ENCODE measurements at places on chromosomes 7 and 10. TPM values are rescaled to one million over a fixed set of nuclear protein-coding genes. Genes with fewer than 3 reads are reported as not detected.

- no peak for DNase-seq
Measured at GRCh38 chr7:28207486-28208158, 27.0 kb upstream of the JAZF1 start.

- DNase-seq, result no peak
Measured at GRCh38 chr10:103676058-103676785, 179.2 kb downstream of the SH3PXD2A start.

DNA sequence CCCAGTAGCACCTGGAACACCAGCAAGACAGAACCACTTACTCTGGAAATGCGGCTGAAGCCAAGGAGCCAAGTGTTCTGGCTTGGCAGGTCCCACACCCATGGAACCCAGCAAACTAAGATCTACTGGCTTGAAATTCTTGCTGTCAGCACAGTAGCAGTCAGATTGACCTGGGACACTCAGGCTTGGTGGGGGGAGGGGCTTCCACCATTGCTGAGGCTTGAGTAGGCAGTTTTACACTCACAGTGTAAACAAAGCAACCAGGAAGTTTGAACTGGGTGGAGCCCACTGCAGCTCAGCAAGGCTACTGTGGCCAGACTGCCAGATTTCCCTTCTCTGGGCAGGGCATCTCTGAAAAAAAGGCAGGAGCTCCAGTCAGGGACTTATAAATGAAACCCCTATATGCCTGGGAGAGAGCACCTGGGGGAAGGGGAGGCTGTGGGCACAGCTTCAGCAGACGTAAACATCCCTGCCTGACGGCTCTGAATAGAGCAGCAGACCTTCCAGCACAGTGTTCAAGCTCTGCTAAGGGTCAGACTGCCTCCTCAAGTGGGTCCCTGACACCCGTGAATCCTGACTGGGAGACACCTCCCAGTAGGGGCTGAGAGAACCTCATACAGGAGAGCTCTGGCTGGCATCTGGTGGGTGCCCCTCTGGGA lies 121.2 kb downstream of the MTERF1 start:
- DNase-seq, result no peak

GRCh38 chr10:24642921-24643678 lies 80.6 kb downstream of the ARHGAP21 start:
- DNase-seq, result no peak

DNA sequence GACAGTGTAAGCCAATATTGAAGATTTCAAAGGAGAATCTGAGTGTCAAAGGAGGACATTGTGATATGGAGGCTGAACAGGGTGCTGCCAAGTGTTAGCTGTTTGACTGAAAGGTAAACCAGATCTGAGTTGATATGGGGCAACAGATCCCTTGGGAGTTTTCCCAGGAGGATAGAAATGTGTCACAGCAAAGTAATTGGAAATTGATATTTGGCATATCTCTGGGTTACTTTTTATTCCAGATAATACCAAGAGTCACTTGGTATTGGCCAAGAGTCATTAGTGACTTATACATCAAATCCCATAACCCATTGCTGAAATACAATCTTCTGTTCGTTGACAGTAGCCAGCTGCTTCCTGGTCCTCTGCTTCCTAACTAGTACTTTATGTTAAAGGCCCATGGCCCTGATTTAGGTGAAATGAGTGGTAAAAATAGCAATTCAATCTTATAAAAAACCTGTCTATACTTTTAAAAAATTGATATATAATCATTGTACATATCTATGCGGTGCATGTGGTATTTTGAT lies 922.9 kb downstream of the LRMDA start:
- no peak for DNase-seq

DNA sequence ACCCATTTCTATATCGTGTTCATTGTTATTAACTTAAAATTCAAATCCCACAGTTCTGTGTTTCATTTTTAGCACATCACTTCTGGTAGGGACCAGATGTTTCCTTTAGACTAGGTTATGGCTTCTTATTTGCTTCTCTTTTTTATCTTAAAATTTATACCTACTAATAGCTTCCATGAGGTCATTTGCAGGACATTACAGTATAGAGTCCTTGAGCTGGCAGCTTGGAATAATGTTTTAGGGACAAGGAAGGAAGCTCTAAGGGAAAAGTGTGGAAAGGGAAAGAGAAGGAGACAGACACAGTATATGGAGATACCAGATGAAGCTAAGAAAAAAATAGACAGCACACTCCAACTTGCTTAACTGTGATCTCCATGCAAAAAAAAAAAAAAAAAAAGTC lies 48.8 kb upstream of the CD36 start:
- DNase-seq, result no peak

DNA sequence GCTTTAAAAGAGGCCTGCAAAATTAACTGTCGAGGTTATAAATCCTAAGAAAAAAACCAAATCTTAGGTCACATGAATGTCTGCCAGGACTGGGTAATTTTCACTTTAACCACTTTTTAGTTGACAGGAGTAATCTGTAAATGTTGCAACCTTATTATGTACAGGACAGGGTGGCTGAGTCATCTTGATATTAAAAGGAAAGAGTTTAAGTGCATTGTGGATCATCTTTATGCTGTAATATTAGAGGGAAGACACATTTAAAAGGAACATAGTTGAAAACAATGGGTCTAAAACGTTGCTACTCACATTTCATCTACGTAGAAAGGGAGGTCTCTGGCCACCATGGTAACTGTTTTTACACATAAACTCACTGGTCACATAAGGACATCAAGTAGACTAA lies 115.5 kb downstream of the LSMEM1 start:
- DNase-seq, result no peak

DNA sequence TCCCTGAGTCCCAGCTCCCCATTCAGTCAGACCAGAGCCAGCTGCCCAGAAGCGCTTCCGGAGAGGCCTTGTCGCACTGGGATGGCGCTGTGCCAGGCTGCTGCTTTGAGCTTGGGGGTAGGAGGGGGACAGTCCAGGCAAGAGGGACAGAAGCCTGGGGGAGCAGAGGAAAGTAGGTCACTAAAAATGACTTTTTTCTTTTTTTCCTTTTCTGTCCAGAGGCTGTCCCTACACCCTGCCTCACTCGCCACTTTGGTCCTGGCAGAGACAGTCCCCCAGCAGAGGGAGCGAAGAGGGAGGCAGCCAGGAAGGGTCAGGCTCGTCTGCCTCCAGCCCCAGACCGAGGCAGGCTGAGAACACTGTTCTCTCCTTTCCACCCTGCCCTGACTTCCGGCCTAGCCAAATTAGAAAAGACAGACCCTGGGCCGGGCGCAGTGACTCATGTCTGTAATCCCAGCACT lies 15.8 kb upstream of the TRIM8 start:
- peak; percentile 74 for DNase-seq

DNA sequence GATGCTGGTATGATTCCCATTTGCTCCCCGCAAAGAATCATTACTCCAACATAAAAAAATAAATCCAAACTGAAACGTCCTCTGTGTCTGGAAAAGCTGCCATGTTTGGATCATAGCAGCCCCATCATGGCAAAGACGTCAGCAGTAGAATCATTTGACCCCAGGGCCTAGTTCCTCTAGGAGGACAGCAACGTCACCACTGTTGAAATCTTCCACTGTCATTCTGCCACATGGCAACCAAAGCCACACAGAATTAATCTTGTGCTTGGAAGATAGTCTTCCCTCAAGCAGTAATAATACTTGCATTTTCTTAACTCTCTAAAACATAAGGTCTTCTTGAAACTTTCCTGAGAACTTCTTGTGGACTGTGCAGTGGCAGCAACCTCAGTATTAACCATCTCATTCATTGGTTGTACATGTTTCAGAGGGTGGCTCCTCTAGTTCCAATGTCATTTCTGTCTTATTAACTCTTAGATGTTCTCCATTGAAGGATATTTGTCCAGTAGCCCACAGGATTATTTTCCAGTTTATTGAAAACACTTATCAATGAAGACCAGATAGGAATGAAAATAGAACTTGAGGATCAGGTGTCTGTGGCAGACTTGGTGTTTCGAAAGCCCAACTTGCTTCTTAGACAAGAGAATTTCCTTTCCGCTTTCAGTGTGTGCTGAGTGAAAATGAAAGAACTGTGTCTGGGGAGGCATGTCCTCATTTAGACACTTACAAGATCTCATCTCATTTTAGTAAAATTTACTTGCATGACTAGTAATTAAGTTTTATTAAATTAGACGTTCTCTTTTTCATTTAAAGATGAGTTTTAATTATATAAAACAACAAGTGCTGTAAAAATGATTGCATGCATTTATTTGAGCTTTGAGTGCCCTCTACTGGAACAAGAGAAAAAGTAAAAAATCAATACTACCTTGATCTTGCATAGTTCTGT lies 28.9 kb upstream of the INHBA start:
- DNase-seq, result no peak

DNA sequence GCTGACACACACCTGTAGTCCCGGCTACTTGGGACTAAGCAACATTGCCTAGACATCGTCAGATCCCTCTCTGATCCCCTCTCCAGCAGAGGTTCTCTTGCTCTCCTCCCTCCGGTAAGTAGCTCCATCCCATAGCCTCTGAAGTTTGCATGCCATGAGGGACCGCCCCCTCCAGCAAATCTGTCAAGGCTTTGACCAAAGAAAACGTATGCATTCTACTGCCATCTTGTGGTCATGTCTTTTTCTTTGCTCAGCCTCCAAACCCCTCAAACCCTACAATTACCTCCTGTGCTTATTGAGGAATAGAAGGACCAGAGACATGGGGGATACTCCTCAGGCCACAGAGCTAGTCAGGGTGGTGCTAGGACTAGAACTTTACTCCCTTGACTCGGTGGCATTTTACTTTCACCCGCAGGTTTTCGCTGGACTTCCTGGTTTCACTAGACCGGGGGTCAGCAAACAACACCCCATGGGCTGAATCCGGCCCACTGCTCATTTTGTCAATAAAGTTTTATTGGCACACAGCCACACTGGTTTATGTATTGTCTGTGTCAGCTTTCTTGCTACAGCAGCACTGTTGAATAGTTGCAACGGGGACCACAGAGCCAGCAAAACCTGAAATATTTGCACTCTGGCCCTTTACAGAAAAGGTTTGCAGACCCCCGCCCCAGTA lies 202.6 kb upstream of the FOXK1 start:
- peak; percentile 34 for DNase-seq

DNA sequence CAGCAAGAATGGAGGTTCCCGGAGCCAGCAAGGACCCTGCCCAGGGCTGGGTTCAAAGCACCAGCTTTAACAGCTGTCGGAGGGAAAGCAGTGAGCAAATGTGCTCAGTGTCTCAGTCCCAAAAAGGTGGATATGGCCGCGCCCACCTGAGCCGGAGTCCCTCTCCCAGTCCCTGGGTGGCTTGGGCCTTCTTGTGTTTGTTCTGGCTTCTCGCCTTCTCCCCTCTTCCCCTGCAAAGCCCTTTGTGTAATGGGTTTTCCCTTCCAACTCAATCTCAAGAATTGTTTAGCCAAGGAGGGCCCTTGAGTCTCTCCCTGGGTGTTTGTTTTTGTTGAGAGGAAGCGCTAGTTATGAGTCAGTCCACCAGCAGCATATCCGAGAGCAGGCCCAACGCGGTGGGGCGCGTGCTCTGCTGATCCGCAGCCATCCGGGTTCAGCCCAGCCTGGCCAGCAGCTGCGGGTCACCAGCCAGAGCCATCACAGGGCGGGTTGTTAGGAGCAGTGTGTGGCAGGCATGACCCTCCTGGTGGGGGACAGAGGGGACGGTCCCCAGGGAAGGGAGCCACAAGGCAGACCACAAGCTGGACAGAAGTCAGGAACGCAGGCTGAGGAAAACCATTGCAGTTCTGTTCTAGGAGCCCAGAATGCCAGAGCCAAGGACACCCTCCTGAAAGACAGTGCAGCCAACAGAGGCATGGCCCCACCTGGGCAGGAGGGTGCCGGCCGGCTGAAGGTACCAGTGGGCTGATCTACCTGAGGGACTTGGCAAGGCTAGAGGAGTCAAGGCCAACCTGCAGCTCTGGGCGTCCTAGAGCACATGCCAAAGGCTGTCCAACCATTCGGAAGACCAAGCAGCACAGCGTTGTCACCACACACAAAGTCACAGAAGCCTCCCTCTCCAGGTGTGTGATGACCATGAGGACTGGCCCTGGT lies 21.3 kb downstream of the CALML3 start:
- DNase-seq, result no peak

Gene H2BK1
- not detected for total RNA-seq

Gene ACSL5
- total RNA-seq, result 2.4 TPM

Gene KDM7A
- total RNA-seq, result 16.3 TPM

Gene CCT6A
- total RNA-seq, result 238 TPM

Data from frontal cortex (tissue), 4 donors.